ENCODE measurements at places on chromosomes 4 and X.

DNA sequence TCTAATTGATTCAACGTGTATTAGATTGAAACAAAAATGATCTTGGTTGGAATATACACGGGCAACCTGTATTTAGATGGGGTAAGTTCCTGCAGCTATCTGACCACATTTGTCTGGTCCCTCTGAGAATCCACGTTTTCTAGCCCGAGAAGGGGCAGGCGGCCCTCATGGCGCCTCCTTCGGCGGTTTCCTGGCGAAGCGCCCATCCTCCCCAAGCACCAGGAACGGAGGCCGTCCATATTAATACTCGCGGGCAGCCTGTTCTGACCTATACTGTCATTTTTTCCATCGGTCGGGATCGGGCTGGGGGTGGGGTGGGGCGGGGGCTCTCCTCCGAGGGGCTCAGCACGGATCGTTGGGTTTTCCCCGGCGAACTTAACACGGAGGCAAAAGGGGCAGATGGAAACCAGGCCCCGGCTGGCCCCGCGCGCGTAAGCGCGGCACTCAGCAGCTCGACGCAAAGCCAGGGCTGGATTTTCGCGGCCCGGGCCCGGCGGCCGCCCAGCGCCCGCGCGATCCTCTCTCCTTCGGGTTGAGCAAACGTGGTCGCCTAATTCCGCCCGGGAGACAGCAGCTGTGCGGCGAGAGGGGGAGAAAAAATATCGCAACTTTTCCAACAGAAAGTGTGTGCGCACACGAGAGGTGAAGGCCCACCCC is 77.2 kb upstream of the BCOR start:
- DNase-seq = no peak

DNA sequence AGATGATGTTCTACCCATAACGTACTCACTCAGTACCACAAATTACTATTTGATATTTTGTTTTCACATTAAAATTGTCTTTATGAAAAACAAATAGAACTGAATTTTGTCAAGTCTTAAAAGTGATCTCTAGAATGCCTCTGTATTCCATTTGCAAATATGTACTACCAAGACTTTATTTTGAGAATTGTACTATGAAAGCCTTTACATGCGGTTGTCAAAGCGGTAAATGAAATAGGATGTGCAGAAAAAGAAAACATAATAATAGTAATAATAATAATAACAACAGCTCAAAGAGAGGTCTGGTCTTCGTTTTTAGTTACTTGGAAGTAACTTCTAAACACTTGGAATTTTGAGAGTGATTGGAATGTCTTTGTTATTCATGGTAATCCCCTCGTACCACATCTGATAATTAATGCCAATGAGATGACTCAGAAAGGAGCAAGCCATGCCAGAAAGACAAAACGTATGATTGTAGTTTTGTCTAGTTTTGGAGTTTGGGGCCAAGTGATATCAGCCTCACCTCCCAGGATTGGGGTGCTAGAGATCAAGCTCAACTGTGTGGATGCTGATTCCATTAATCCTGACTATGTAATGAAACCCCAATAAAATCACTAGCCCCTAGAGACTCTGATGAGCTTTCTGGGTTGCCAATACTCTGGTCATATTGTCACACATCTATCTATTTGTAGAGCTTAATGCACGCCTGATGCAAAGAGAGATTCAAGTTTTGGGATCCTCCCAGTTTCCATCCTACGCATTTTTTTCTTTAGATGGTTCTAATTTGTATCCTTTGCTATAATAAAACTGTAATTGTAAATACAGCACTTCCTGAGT is 20.2 kb upstream of the CTSO start:
- DNase-seq = no peak

- no peak for DNase-seq
These were observed 1258.4 kb downstream of the FAM133A start for GRCh38 chrX:94932278-94932965.

GRCh38 chr4:88211473-88212252 is 53.2 kb upstream of the ABCG2 start:
- DNase-seq = no peak

GRCh38 chr4:533318-534100 is 34.5 kb downstream of the PIGG start:
- no peak for DNase-seq

GRCh38 chr4:163818673-163819072 is 324.2 kb downstream of the TMA16 start:
- no peak for DNase-seq

DNA sequence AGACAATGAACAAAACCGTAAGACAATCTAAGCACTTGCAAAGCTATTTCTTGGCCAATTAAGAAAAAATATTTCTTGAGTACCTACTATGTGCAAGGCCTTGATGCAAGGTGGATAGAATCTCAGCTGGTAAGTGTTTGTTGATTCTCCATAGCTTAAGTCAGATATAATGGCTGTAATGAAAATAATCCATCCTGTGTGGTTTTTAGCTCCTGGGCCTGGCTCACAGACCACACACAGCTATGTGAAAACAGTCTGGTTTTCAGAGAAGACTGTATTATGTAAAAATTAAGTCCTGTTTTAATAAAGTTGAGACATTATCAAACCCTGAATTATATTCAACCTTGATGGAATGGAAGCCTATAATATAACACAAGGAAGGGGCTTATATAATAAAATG is 7.8 kb upstream of the DDIT4L start:
- DNase-seq = no peak

DNA sequence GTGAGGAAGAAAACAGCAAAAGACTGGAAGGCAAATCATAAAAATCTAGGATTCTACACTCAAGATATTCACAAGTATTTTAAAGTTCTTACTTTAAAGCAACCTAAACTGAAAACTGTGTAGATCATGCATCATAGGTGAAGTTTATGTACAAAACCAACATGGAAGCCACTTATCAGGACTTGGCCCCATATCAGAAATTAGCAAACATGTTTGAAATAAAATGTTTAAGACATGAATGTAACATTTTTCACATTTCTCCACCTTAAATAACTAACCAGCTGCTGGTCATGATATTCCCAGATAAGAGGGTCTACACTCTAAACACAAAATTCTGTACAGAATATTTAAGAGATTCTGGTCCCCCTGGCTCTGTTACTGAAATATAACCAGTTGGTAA is 38.5 kb downstream of the APBB2 start:
- no peak for DNase-seq

GRCh38 chr4:82799006-82799881 is 648 bp upstream of the SCD5 start:
- DNase-seq = no peak

- no peak for DNase-seq
These were observed 2.9 kb downstream of the LRPAP1 start for GRCh38 chr4:3529363-3529762.

GRCh38 chrX:69077895-69078455 is 87.3 kb downstream of the PJA1 start:
- DNase-seq = no peak
